ENCODE measurements at places on chromosomes 11 and 22.
A peak's percentile ranks its signal among the peaks of the same experiment; 100 is the strongest.

- peak; percentile 25 for DNase-seq
These were observed at the start of gene HTR3A for GRCh38 chr11:113974741-113975470. Gene HTR3A, plus strand, starts transcription at chr11:113975108. Its CDS starts 218 bp downstream, at chr11:113975326.

- no peak for DNase-seq
These were observed 130.0 kb upstream of the NTM start for GRCh38 chr11:131240421-131240820.

DNA sequence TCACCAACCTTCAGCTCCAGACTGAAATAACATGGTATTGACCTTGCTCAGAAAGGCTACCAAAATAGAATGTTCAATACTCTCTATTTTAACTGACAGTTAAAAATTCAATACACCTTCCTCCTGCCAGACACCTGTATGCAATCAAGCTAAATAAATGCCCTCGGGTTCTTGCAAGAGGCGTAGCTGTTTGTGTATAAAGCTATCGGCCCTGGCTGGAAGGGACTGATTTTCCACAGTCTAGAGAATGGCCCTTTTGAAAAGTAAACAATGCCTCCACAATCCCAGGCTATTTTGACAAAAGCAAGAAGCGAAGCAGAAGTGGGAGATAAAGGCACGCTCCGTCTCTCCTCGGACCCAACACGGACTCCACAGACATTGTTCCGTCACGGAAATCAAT, 791.2 kb downstream of the BRD1 start:
- DNase-seq = no peak

- no peak for DNase-seq
These were observed 19.9 kb downstream of the ARAP1 start for GRCh38 chr11:72732329-72732728.

DNA sequence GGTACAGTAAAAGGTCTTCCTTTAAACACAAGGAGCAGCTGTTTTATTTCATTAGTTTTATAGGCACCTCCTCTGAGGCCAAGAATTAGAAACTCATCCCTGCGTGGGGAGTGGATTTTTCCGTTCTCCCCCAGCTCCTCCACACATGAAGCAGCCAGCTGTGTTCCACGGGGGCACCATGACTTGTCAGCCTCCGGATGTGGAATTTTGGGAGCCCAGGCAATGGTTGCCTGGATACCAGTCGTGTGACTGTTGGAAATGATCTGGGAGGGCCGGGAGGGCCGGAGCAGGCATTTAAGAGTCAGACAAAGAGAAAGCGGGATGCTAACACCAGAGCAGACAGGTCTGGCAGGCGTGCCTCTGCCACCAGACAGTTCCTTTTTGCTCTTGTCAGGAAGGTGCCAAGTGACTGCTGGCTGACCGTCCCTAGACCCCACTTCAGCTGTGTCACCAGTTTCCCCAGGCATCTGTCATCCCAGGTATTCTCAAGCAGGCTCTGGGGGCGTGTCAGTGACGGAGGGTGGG, 15.9 kb upstream of the CDC42EP2 start:
- DNase-seq = peak; percentile 92

DNA sequence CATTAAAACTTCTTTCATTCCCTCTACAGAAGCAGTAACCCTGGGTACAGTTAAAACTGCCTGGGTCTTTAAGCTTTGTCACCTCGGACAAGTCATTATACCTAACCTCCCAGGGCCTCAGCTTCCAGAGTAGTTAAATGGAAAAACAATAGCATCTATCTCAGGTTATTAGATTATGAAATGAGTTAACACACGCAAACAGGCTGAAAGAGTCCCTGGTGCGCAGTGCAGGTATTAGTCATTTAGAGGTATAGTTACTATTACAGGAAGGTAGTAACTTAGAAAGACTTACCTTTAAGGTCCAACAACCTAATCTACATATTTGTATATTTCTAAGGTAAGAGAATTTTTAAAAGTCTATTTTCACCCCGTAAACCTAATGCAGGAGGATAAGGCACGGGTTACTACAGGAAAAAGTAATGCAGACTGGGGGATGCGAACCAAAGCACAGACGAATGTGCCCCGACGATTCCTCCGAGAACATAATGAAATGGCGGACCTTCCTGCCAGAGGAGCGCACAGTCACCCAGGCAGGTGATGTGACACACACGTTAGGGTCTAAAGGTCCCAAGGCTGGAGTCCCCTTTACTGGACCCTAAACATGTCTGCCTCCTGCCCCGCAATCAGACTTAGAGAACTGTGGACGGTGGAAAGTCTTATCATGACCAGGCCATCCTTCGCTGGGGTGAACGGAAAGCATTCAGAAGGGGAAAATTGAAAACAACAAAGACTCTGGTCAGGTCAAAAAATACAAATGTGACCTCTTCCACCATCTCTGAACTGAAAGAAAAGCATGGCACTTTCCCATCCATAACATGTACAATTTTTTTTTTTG, 1.3 kb downstream of the NAP1L4 start:
- DNase-seq = no peak

- peak; percentile 71 for DNase-seq
These were observed 11.4 kb upstream of the CAT start for GRCh38 chr11:34427186-34427805.

DNA sequence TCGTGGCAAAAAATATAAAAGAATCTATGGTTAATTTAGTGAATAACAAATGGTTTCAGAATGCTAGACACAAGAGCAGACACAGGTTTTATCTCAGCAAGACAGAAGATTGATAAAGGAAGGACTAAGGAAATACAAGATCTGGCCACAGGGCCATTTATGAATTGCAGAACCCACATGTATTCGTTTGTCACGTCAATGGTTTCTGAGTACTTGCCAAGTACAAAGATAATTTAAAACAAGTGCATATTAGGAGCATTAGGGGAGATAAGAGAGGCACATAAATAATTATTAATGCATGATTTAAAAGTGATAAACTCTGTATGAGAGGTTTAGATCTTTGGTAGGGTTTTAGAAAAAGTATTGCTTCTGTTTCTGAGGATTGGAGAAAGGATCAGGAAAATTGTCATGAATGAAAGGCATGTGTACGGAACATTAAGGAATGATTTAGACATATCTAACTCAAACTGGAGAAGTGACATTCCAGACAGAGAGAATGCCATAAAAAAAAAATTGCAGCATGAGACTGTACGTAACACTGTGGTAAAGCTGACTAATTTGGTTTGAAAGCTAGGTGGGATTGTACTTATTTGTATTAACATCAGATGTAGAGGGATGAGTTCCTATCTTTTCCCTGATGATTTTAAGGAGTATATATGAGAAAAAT, 727.1 kb downstream of the NELL1 start:
- no peak for DNase-seq

DNA sequence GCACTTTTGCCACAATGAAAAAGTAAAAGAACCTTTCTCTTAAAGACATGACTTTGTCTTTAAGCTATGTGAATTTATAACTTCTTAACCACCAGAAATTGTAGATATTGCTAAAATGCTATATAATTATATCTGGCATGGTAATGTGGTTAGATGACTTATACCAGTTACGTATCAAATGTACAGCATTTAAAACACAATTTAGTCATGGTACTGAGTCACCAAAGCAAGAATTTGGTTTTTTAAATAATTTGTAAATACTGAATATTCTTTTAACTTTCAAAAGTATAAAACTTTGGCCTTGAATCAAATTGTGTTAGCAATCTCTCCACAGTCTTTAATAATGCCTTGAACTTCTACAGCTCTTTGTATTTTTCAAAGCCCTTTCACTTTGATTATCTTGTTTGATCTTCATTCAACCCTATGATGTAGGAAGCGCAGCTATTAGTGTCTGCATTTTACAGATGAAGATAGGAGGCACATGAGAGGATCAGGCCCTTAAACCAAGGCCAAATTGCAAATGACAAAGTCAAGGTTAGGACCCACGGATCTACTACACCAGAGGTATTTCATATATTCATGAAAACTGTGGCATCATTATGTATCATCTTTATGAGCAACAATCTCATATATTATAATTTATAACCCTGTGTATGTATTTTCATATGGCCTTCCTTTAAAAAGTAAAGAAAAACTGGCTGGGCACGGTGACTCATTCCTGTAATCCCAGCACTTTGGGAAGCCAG, 4.4 kb upstream of the SYTL2 start:
- no peak for DNase-seq

GRCh38 chr22:17104336-17104935, 16.7 kb downstream of the TMEM121B start:
- no peak for DNase-seq

DNA sequence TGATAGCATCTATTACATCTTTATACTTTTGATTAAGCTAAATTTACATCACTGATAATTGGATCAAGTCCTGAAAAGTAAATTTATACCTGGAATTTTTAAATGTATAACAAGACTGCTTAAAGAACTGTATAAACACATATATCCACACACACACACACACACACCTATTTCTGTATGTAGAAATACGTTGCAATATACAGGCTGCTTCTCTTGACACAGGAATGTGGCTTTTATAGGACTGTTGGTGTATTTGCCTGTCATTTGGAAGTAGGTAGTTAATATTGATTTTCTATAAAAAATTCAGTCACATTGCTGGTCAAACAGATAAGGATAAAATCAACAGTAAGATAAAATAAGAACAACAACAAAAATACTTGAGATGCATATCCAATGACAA, 708.5 kb upstream of the RAG2 start:
- no peak for DNase-seq

GRCh38 chr11:84720706-84721402, 906.3 kb downstream of the DLG2 start:
- DNase-seq = no peak

- no peak for DNase-seq
These were observed 27.1 kb downstream of the OSBP2 start for GRCh38 chr22:30721741-30722140.

GRCh38 chr11:131674051-131674755, 303.8 kb downstream of the NTM start:
- no peak for DNase-seq

DNA sequence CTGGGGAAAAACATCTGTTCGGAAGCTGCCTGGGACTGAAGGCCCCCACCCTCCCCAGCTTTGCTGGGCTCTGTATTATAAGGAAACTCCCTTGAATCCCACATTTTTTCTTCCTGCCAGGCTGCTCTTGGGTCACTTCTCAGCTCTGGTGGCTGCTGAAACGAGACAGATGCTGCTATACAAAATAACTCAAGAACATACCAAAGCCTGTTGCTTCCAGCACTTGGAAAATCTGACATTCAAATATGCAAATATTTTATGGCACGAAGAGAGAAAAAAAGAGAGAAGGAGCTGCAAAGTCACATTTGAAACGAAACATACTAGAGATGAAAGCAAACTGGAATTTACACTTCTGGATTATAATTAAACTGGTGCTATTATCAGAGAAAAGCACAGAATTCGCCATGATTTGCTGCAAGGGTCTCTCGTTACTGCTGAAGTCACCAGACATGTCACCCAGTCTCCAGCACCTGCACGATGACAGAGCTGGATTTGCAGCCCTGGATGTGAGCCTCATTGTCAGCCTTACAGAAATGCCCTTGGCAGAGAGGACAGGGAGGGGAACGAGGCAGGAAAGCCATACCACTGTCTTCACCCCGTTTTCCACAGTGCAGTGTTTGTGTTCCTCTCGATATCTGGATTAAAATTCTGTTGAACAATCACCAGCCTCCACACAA, 47.9 kb upstream of the IGSF9B start:
- no peak for DNase-seq

- DNase-seq = no peak
These were observed 1288.6 kb upstream of the CNTN5 start for GRCh38 chr11:97732011-97732632.

GRCh38 chr11:96205460-96205809, 137.6 kb downstream of the MAML2 start:
- DNase-seq = no peak

- DNase-seq = no peak
These were observed 91.0 kb upstream of the SHISAL1 start for GRCh38 chr22:44403602-44404329.

DNA sequence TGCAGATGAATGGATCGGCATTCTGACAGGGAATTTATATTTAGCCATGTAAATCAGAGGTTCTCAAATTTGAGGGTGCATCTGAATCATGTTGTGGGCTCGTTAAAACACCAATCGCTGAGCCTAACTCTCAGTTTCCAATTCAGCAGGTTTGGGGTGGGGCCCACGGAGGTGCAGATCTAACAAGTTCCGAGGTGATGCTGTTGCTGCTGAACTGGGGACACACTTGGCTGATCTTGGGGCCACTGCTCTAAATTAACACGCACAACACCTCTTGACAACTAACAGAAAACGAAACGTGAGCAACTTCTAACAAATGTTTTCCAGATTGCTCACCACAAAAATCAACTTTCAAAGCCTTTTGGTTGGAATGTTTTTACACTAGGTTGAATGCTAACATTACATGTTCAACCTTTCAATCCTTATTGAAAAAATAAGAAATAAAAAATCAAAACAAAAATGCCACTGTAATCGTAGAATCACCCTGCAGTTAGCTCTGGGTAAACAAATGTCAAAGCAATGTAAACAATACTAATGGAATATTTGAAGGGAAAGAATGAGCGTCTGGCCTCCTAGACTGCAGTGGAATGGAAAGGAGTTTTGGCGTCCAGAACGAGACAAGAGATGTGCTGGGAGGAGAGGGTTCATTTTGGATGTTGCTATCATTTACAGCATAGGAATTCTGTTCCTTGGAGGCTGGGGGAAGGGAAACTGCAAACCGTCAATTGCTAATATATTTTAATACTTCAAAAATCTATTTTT, 68.3 kb upstream of the SLC6A5 start:
- DNase-seq = no peak
